Muscle of arm (tissue), 14 donors: ENCODE measurements at places on chromosomes 11 and 22. TPM values are rescaled to one million over a fixed set of nuclear protein-coding genes. Genes with fewer than 3 reads are reported as not detected.

The CCDC82 gene
- 33.0 TPM for polyA plus RNA-seq

The TMEM45B gene
- polyA plus RNA-seq, result 0.39 TPM

The RANBP1 gene
- polyA plus RNA-seq, result 227 TPM

The KRTAP5-7 gene
- polyA plus RNA-seq, result not detected

The SCYL1 gene
- polyA plus RNA-seq, result 45.0 TPM

The KCTD21 gene
- polyA plus RNA-seq, result 6.9 TPM

The HBG2 gene
- polyA plus RNA-seq, result 18,217 TPM

The TTC36 gene
- polyA plus RNA-seq, result not detected

DNA sequence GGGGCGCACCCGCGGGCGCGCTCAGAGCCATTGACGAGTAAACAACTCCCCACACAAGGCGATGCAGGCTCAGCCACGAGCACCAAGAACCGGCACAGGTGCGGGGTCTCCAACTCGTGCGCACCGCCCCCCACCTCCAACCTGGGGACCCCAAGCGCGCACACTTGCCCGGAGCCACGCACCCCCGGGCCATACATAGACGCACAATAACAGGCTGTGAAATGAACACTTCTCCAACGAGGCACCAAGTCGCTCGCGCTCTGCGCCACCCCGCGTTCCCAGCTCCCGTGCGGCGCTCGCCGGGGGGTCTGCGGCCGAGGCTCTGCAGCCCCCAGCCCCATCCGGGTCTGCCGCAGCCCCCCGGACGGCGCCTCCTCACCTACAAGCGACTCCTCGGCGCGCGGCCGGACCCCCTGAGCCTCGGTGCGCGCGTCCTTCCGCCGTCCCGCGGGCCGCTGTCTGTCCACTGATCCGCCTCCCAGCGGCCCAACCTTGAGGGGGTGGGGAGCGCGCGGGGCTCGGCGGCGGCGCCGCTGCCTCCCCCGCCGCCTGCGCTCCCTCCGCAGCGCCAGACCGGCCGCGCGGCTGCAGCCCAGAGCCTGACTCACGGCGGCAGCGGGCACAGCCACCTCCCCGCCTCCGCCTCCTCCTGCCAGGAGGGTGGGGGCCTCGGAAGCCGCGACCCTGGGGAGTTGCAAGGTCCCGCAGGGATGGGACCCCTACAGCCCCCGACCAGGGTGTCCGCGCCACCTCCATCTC, 1.6 kb downstream of the IFITM10 start:
- no peak for DNase-seq

- DNase-seq, result no peak
Measured at GRCh38 chr22:40712311-40712710, 33.0 kb downstream of the MCHR1 start.

GRCh38 chr22:30077279-30077880, 2.9 kb upstream of the HORMAD2 start:
- no peak for DNase-seq

- no peak for DNase-seq
Measured at GRCh38 chr11:33325451-33325850, 68.3 kb downstream of the HIPK3 start.

GRCh38 chr11:46387919-46388618, 3.5 kb downstream of the CHRM4 start:
- DNase-seq, result no peak

GRCh38 chr22:50582493-50583293, at the start of gene CHKB:
Gene CHKB (minus strand): TSS chr22:50582849. CDS start chr22:50582781, 68 bp downstream.
- peak; percentile 98 for DNase-seq

- DNase-seq, result no peak
Measured at GRCh38 chr11:61157743-61158142, 3.5 kb downstream of the VPS37C start.

DNA sequence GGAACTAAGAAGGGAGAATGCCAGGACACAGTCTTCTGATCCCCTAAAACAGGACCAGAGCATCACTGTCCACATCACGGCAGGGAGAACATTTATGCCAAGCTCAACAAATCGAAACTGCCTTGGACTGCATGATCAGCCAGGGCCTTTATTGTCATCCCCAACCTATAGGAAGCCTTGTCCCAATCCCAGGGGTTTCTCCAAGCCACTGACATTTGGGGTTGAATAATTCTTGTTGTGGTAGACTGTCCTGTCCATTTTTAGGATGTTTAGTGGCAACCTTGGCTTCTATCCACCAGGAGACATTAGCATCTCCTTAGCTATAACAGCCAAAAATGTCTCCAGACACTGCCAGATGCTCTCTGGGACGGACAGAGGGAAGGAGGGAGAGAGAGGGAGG, 37.1 kb downstream of the RPL27A start:
- no peak for DNase-seq

DNA sequence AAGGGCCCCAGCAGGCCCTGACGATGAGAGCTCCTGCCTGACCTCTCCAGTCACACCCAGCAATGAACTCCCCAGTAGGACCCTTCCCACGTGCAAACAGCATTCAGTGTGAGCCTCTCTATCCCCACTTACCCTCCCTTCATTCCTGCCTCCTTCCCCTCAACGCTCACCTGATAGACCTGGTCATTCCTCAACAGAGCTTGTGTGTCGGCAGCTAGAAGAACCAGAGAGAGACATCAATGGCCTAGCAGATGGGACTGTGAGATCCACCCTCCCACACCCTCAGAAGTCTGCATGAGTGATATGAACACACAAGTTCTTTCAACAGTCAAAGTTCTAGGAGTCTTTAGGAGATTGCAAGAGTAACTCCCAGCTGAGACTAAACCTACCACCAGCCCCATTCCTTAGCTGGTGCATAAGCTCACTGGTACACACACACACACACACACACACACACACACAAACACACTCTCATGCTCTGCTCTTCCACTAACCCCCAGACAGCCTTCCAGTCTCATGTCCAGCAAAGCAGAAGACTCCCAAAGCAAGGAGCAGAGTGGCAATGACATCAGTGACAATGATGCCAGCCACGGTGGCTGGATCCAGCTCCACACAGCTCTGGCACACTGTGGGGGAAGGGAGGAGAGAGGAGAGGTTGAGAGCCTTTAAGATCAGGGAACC, 3.1 kb downstream of the CD3D start:
- no peak for DNase-seq

- no peak for DNase-seq
Measured at GRCh38 chr11:2210366-2211112, 38.9 kb upstream of the TH start.

- DNase-seq, result no peak
Measured at GRCh38 chr22:37525746-37526350, 6.6 kb upstream of the CARD10 start.

- DNase-seq, result peak; percentile 55
Measured at GRCh38 chr11:133821776-133822175, 23.5 kb downstream of the SPATA19 start.

GRCh38 chr11:103114836-103115235, 5.6 kb downstream of the DYNC2H1 start:
- DNase-seq, result no peak

DNA sequence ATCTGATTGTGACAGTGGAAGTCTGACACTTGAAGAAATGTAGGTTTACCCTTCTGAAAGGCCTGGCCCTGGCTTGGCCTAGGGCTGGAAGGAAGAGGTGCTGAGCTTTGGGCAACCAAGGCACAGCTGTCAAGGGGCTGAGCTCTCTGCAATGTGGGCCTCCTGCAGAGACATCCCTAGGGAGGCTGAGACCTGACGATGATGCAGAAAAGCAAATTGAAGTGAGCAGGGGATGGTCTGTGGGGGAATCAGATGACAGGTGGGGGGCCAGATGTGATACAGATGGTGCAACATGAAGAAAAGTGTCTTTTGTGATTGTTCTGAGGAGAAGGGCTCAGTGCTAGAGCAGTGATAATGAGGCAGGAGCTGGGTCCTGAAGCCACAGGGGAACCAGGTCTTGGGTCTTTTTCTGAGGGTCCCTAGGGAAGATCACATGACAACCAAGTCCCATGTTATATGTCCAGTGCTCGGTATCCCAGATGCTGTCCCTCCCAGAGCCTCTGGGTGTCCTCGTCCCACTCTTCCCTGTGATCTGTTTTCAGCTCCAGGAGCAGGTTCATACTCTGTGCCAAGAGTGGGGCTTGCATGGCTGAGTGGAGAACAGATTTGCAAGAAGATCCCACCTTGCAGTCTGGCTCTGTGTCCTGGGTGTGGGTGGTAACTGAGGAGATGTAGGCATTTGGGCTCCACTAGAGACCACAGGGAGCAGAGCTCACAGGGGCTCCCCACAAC, 79.9 kb upstream of the VPREB1 start:
- DNase-seq, result no peak

DNA sequence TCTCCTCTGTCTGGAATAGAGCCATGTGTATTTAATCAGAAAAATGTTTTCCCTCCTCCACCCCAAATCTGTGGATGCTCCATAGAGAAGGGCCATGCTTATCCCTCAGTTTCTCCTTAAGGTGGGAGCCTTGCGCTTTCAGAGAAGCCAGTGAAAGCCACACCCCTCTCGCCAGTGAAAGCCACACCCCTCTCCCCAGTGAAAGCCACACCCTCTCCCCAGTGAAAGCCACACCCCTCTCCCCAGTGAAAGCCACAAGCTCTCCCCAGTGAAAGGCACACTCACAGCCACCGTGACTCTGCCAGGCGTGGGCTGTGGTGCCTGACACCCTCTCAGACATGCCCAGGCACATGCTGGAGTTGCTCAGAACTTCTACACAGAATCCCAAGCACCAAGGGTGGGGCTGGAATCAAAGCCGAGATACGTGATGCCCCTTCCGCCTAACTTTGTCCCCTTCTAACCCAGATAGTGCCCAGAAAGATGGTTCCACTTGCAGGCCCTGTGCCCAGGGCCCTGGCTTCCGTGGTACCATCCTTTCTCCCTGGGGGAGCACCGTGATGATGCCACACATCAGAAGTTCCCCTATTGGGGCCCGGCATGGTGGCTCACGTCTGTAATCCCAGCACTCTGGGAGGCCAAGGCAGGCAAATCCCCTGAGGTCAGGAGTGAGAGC, 16.5 kb upstream of the PRR5 start:
- DNase-seq, result no peak

GRCh38 chr11:1083621-1084551, 9.2 kb downstream of the MUC2 start:
- no peak for DNase-seq
